A673 (cell line): ENCODE measurements at places on chromosomes 1 and 21.

DNA sequence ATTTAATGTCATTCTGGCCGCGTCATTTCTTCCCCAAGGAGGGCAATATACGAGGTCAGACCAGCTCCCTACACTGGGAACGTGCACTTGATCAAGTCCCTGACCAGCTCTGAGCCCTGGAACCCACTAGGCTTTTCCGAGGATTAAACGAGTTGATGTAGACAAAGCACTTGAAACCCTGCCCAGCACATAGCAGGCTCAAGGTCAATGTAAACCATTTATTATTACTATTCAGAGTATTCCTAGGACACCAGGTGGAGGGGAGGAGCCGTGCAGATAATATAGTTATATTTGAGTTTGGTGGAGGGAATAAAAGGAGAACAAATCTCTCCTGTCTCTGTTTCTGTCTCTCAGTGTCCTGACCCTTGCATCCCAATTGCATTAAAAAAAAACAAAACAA is 174.1 kb upstream of the IGSF21 start:
- DNase-seq, result no peak

GRCh38 chr1:167291539-167292185 is 71.0 kb downstream of the POU2F1 start:
- no peak for DNase-seq

DNA sequence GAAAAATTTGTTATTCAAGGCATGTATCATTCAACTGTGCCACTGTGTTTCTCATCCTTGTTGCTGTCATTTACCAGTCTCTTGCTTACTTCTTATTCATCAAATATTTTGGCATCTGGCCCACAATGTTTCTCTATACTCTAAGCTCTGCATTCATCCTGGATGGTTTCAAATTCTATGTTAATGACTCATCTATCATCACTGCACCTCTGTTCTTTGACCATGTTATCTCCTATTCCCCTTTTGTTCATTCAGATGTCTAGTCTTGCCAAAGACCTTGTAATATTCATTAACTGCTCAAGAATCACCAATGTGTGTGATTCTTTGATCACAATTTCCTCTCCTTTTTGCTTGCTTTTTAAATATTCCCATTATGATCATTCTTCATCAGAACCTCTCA is 54.6 kb upstream of the PRKACB start:
- DNase-seq, result peak; percentile 68

DNA sequence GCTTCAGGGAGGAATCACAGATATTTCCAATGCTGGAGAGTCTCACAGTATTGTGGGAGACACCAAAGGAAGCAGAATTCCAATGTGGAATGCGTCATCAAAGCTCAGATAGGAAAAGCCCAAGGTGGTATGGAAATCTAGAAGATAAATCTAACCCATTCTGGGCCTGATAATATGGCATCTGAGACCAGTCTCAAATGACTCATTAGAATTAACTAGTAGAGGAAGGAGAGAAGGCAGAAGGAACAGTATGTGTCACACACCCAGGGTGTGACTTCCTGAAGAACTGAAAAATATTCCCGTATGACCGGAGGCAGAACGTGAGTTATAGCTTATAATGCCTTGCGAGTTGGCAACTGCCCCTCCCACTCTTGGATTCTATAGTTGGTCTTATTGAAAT is 499.2 kb downstream of the PLPP3 start:
- DNase-seq, result peak; percentile 56

GRCh38 chr21:41725421-41726031 is 41.3 kb downstream of the RIPK4 start:
- DNase-seq, result no peak

GRCh38 chr1:193120604-193121166 is 1.1 kb upstream of the CDC73 start:
- no peak for DNase-seq

DNA sequence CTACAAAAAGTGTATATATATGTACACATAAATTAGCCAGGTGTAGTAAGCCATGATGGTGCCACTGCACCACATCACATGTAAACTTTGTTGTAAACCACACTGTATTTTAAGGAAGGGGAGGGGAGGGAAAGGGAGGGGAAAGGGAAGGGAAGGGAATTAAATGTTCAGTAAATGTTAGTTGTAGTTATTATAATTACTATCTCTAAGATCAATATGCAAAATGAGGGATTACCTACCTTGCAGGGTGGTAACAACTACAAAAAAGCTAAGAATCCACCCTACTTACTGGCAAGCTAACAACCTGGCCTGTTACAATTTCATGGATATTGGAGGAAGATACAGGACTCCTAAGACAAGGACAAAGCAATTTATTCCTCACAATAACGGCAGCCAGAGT is 17.7 kb downstream of the FAF1 start:
- no peak for DNase-seq

- DNase-seq, result no peak
Measured at GRCh38 chr1:240093120-240093961, 1.7 kb downstream of the FMN2 start.

- no peak for DNase-seq
Measured at GRCh38 chr1:96632045-96632664, 89.4 kb upstream of the PTBP2 start.

GRCh38 chr1:236151739-236152424 is 9.5 kb downstream of the GPR137B start:
- DNase-seq, result no peak

GRCh38 chr1:58975888-58976287 is 192.0 kb upstream of the JUN start:
- no peak for DNase-seq

DNA sequence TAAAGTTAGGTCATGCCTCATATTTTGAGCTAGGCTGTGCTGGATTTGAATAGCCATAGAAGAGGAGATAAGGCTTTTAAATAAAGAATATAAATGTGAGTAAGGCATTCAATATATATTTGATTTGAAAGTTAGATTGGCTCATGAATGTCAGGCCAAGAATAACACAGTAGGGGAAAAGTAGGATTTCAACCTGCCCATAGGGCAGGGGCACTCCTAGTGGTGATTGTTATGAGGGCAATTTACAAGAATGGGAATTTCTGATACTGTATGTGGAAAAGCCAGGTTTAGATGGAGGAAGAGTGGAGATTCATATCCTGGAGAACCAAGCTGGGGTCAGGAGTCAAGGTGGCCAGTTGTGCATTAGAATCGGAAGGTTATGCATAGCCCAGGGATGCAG is 74.9 kb downstream of the DNAH14 start:
- no peak for DNase-seq

- no peak for DNase-seq
Measured at GRCh38 chr1:147808025-147808424, 47.6 kb upstream of the GJA5 start.

- no peak for DNase-seq
Measured at GRCh38 chr1:171929121-171929520, 87.8 kb downstream of the DNM3 start.

DNA sequence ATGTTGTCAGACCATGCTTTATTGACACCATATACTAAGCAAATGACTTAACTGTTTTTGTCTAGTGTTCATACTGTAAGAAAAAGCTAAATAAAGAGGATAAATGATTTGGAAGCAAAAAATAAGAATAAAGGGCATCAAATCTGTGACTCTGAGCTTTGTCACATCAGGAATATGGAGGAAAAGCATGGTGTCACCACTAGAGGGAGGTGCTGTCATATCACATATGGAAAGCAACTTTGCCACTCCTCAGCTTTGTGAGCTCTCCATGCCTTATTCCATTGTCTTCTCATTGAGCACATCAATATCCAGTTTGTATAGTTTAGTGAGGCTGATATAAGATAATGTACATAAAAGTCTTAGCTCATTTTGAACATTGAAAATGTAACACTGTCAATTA is 20.8 kb upstream of the GBP1 start:
- peak; percentile 78 for DNase-seq

- no peak for DNase-seq
Measured at GRCh38 chr1:225146478-225146877, 217.0 kb downstream of the DNAH14 start.

DNA sequence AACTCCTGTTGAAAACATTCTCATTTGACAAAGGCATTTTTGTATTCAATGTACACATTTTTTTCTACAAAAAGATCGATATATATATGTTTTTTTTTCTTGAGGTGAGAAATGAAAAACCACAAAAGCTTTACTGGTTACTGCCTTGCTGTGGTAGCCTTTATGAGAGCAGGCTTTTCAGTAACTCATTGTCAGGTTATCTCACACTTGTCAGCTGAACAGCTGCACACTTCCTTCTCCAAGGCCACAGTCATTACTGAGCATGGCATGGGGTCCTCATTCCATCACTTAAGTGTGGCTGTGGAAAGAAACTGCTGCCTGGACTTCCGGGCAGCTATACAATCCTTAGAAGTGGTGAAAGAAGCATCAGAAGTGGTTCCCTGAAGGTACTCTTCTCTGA is 169.3 kb upstream of the ZP4 start:
- DNase-seq, result no peak

- DNase-seq, result peak; percentile 48
Measured at GRCh38 chr1:170765712-170766330, 101.9 kb downstream of the PRRX1 start.

DNA sequence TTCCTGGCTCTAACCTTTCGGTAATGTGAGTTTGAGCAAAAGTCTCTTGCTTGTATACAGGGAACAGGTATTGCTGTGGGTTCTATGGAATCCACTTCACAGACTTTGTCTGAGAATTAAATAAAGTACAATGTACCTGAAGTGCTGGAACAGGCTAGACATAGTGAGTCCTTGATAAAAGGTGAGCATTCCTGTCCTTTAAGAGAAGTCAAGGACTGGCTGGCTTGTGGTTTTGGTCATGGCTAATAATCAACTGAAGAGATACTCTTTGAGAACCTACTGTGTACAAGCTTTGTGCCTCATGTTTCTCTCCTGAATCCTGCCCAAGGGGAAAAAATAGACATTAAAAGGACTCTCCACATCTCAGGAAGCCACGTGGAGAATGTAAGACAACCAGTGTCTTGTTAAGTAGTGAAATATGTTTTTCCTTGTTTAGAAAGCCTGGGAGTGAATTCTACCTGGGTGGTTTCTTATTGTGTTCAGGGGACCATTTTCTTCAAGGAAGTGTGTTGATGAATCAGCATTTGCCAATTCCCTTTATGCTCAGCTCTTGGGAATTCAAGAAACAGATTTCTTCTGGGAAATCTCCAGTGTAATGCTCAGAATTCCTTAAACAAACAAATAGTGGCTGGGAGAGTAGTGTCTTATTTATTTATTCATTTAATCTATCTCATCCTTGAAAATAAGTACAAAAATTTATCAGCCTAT is 55.2 kb upstream of the PLD5 start:
- DNase-seq, result no peak

DNA sequence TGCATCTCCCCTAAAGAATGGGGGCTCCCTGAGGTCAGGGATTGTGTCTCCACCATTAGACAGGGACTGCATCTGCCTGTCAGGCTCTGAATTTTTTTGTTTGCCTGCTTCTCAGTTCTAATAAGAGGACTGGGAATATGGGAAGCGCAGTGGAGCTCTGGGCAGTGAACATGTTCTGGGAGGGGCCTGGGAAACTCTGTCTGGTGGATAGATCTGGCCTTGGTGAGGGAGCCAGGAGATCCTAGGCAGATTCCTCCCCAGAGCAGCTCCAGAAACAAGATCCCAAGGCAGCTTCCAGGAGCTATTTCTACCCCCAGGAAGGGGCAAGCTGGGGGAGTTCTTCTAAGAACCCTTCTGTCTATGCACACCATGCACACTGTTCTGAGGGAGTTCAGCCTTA is 12.6 kb upstream of the MYOG start:
- DNase-seq, result no peak

GRCh38 chr1:212529211-212529741 is 79.3 kb upstream of the ATF3 start:
- DNase-seq, result no peak
